Upper lobe of left lung (tissue), 6 donors: ENCODE measurements at places on chromosomes 2 and 18. TPM values are rescaled to one million over a fixed set of nuclear protein-coding genes. Genes with fewer than 3 reads are reported as not detected.

The PID1 gene
- total RNA-seq: 59.7 TPM

The CACNB4 gene
- total RNA-seq: 7.7 TPM

The UGT1A8 gene
- not detected for total RNA-seq

The LRP1B gene
- 0.30 TPM for total RNA-seq

The KCNF1 gene
- total RNA-seq: not detected
